Right atrium auricular region (tissue), 2 donors: ENCODE measurements at places on chromosomes 5 and 9.

GRCh38 chr9:20437476-20437875 lies 184.8 kb downstream of the MLLT3 start:
- no peak overlapping the region for H3K27ac ChIP-seq
- H3K27me3 ChIP-seq: no peaks in the 10 kb centered on the region
- H3K36me3 ChIP-seq: no peaks in the 10 kb centered on the region
- no peak overlapping the region for H3K4me3 ChIP-seq
- peaks cover under 1% of the 10 kb centered on the region for H3K4me1 ChIP-seq

DNA sequence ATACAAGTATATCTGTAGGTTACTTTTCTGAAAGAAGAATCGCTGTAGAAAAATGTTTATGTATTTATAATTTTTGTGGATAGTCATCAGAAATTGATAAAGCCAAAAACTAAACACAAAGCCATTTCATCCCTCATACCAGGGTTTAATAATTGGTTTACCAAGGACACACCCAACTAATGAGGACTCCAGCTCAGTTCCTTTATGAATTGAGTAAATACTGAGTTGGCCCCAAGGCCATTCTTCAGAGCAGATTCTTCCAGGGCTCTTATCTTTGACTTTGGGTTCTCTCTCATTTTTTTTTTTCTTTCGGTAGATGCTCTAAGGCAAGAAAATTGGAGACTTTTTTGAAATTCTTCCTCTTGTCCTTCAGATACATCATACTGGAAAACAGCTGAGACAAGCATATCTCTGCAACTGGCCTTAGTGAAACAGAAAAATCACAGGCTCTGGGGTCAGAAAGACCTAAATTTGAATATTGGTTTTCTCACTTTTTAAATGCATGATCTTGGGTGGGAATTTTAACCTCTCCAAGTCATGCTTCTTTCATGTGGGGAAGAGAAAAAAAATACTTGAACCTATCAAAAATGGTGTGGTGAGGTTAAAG lies 401.8 kb downstream of the ARHGEF28 start:
- no peaks in the 10 kb centered on the region for H3K36me3 ChIP-seq
- no peak for DNase-seq
- H3K4me3 ChIP-seq: no peak overlapping the region
- H3K27me3 ChIP-seq: no peaks in the 10 kb centered on the region

DNA sequence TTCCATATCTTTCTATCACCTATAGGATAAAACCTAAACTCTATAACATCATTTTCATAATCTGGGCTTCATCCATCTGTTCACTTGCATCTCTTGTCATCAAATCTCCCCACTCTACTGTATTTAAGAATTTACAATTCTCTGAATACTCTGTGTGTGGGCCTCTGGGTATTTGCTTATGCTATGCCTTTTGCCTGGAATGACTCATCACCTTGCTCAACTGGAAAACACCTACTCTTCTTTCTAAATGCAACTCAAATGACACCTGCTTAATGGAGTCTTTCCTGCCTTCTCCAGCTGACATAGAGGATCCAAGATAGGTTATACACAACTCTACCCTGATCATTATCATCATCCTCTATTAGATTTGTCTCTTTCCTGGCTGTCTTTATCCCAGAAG lies 421.7 kb downstream of the SPATA31D1 start:
- no peaks in the 10 kb centered on the region for H3K4me1 ChIP-seq
- DNase-seq: no peak
- no peak overlapping the region for H3K27ac ChIP-seq
- no peaks in the 10 kb centered on the region for H3K27me3 ChIP-seq
- no peaks in the 10 kb centered on the region for H3K36me3 ChIP-seq

- no peaks in the 10 kb centered on the region for H3K27me3 ChIP-seq
- H3K27ac ChIP-seq: no peak overlapping the region
- H3K4me3 ChIP-seq: no peak overlapping the region
- no peak for DNase-seq
These were observed 178.1 kb upstream of the CDH9 start for GRCh38 chr5:27216367-27216950.
